DND-41 (cell line): ENCODE measurements at places on chromosomes 2 and 18.

DNA sequence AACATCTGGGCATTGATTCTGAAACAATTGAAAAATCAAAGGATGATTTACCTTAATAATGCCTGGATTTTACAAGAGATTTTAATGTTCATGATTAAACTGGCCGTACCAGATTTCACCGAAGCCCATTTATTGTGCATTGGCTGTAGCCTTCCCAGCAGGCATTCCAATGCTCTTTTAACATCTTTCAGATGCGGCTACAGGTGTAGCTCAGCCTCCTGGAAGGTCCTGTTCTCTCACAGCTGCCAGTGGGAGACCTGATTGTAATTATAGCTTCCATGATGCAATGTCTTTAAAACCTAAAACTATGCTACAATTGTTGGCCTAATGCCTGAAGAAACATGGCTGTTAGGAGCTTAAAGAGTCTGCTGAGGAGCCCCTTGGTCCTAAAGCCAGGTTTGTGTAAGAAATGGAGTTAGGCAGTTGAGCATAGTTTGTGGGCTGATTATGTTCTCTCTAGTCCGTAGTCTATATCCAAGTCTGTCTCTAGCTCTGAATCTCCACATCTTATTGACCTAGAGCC lies 147.4 kb downstream of the CERS6 start:
- no peaks in the 10 kb centered on the region for H3K4me1 ChIP-seq
- peaks cover 10% of the 10 kb centered on the region; the same call in 1 of the 2 replicates for H3K36me3 ChIP-seq
- H3K27me3 ChIP-seq, result no peaks in the 10 kb centered on the region
- no peak overlapping the region for H3K27ac ChIP-seq
- DNase-seq, result no peak
- H3K4me3 ChIP-seq, result no peak overlapping the region

- H3K36me3 ChIP-seq, result peaks cover 92% of the 10 kb centered on the region
- H3K27ac ChIP-seq, result no peak overlapping the region
- DNase-seq, result no peak
- no peak overlapping the region for H3K4me3 ChIP-seq
Measured at GRCh38 chr2:118000041-118000440, 13.8 kb downstream of the CCDC93 start.

DNA sequence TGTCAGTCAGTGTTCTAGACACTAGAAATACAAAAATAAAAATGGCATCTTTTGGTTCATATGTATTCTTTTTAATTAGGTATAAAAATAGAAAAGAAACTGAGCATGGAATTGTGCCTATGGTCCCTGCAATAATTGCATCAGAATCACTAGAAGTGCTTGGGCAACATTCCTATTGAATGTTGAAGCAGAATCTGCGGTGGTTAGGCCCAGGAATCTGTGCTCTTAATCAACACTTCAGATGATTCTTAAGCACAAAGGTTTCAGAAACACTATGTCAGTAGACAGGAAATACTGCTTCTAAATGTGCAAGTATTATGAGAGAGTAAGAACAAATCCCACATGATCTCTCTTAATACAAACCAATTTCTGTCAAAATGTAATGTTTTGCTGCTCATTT lies 20.3 kb upstream of the RBBP8 start:
- H3K4me1 ChIP-seq, result no peaks in the 10 kb centered on the region
- no peak overlapping the region for H3K27ac ChIP-seq
- no peak overlapping the region for H3K4me3 ChIP-seq
- no peak for DNase-seq

DNA sequence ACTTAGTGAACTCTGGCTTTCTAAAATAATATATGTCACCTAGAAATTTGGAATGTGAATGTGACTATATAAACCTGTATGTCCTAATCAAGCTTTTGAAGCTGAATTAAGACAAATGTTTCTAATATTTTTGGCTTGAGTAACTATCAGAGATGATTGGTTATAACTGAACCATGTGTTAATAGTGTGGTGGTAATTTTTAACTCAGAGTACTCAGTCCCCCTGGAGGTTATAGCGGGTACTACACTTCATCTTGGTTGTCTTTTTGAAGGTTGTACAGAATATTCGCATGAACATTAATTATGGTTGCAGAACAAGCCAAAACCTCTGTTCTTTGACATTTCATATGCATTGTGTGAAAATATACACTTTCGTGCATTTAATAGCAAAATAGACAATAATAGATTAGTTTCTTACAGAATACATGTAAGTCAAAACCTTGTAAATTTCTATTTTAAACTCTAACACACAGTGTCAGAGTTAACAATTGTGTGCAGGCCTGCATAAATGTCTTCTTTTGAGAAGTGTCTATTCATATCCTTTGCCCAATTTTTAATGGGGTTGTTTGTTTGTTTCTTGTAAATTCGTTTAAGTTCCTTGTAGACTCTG lies 86.0 kb downstream of the OSBPL6 start:
- peaks cover 10% of the 10 kb centered on the region for H3K27me3 ChIP-seq
- no peaks in the 10 kb centered on the region for H3K4me1 ChIP-seq
- no peaks in the 10 kb centered on the region for H3K36me3 ChIP-seq
- H3K27ac ChIP-seq, result no peak overlapping the region

DNA sequence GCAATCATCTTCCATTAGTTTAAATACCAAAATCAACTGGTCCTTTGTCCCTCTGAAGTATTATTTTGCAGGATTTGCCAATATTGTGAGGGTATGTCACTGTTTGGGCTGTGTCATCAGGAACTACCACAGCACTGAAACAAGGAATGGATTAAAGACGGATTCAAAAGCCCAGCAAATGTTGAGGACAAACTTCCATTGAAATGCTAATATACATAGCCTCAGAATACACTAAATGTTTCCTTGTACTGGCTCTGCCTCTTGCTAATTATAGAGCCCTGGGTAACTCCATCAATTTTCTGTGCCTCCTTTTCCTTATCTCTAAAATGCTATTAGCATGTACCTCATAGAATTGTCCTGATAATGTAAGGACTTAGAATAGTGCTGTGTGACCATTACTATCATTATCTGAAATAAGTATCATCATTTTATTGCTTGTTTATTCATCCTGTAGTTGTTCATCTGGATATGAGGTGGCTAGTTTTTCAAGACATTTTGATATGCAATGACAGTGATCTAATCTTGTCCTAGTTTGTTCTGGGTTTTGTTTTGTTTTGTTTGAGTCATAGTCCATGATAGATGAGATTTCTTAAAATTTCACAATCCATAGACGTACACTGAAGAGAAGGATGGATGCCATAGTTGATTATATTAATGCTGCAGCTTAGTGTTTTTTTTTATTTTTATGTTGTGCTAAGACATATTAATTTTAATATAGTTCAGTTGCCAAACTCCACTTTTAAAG lies 333.4 kb upstream of the KCNH7 start:
- H3K4me1 ChIP-seq, result no peaks in the 10 kb centered on the region
- no peaks in the 10 kb centered on the region for H3K36me3 ChIP-seq
- no peak overlapping the region for H3K4me3 ChIP-seq
- H3K27me3 ChIP-seq, result peaks cover 3% of the 10 kb centered on the region
- H3K27ac ChIP-seq, result no peak overlapping the region

DNA sequence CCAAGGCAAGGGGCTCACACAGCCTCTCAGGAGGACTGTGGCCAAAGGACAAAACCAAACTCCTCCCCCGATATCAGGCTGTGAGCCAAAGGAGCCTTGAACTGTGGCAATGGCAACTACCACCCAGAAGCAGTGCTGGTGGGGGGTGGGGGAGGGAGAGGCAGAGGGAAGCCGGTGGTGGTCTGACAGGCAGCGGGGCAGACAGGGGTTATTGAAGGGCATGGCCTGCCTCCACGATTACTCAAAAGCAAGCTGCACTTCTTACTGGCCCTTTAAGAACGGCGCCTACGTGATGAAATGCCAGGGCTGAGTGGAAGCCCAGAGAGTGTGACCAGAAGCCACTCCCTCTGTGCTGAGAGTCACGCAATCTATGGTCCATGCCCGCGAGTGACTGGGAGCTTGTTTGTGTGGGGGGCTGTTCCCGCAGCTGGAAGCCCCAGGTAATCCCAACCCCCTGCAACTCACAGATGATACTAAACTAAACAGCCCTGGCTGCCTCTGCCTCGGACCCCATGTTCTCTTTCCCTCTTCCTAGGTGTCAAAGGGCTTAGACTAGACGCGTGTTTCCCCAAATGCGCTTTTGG lies 128.2 kb upstream of the CXCR4 start:
- no peaks in the 10 kb centered on the region for H3K27me3 ChIP-seq
- no peaks in the 10 kb centered on the region for H3K36me3 ChIP-seq
- peak; percentile 29 for DNase-seq
- no peak overlapping the region for H3K4me3 ChIP-seq

GRCh38 chr2:65456064-65456463 lies 23.7 kb upstream of the SPRED2 start:
- no peak overlapping the region for H3K4me3 ChIP-seq
- H3K27me3 ChIP-seq, result peaks cover 10% of the 10 kb centered on the region
- H3K36me3 ChIP-seq, result no peaks in the 10 kb centered on the region
- H3K27ac ChIP-seq, result no peak overlapping the region

GRCh38 chr2:42859006-42859552 lies 66.7 kb upstream of the HAAO start:
- no peak overlapping the region for H3K4me3 ChIP-seq
- DNase-seq, result peak; percentile 79
- no peaks in the 10 kb centered on the region for H3K27me3 ChIP-seq
- H3K36me3 ChIP-seq, result no peaks in the 10 kb centered on the region
- H3K4me1 ChIP-seq, result no peaks in the 10 kb centered on the region

DNA sequence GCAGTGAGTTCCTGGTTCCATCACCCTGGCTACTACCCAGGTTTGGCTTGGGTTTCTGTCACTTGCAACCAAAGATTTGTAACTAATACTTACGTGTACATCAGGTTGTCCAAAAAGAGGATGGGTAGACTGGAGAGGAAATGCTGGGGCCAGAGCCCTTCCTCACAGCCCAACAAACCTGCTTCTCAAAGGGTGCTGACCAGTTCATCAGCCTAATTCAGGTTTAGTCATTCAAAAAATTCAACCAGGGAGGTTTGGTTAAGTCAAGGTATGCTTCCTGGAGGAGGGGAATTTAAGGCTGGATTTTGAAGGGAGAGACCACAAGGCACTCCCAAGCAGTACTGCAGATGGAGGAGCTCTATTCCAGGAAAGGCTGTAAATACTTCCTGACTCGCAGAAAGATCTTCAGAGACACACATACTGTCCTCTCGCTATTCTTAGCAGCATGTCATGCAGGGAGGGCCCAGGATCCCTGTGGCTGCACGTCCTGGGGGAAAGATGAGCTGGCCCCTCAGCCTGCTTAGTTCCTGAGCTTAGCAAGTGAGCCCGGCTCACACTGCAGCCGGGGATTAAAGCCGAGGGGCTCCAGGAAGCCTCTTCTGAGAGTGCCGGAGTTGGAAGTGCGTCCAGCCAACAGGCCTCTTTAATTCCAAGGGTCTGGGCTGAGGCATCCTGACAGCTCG lies 40.0 kb upstream of the BIN1 start:
- no peak for DNase-seq
- H3K4me1 ChIP-seq, result no peaks in the 10 kb centered on the region
- no peak overlapping the region for H3K27ac ChIP-seq
- H3K4me3 ChIP-seq, result no peak overlapping the region

DNA sequence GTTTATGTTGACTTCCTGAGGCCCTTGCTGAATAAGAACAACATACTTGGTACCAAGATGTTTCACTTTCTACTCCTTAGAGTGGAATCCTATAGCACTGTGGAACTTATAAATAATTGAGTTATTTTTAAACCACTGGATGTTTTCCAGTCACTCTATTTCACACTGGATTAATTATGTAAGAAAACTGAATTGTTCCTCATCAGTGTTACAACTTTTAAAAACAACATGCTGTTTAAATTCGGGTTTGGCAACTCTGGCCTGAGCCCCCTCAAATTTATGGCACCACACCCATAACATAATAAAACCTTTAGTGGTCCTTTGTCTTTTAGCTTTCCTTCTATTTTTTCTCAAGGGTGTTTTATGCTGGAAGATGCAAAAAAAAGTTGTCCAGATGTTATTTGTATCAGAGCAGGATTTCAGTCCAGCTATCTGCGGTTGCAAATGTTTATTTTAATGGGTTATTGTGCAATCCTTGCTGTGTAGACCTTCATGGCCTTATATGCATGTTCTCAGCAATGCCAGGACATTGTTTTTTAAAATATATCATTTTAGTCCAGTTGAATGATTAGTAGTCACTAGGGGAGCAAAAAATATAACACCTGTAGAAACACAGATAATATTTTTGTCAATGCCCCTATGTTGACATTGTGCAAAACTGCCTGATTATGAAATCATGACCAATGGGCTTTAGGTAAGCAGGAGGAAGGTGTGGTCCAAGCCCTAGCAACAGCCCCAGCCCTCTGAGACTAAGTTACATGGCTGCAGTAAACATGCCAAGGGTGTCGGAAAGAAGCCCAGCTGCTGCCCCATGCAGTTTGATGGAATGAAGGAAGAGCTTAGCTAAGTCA lies 638.0 kb upstream of the ZEB2 start:
- H3K36me3 ChIP-seq, result no peaks in the 10 kb centered on the region
- no peaks in the 10 kb centered on the region for H3K27me3 ChIP-seq
- no peaks in the 10 kb centered on the region for H3K4me1 ChIP-seq
- H3K27ac ChIP-seq, result no peak overlapping the region
- H3K4me3 ChIP-seq, result no peak overlapping the region
- no peak for DNase-seq

DNA sequence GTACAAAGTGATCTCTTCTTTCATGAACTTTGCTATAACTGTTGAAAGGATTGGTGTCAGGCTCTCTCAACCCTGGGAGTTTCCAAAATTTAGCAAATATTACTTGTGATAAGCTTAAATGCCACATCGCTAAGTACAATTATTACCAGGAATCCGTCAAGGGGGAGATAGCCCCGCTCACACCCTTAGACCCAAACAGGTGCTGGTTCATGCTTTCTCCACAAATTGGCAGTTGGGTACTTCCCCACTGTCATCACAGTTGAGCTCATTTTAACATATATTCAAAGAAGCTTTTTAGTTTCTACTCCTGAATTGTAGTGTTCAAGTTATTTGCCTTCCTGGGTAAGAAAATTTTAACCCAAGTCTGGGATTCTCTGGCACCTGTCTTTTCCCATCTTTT lies 29.8 kb upstream of the EPB41L5 start:
- no peak overlapping the region for H3K4me3 ChIP-seq
- DNase-seq, result no peak
- no peak overlapping the region for H3K27ac ChIP-seq
- no peaks in the 10 kb centered on the region for H3K4me1 ChIP-seq
- H3K27me3 ChIP-seq, result no peaks in the 10 kb centered on the region

GRCh38 chr2:188118431-188118830 lies 173.2 kb upstream of the GULP1 start:
- no peak overlapping the region for H3K4me3 ChIP-seq
- H3K4me1 ChIP-seq, result no peaks in the 10 kb centered on the region
- no peak overlapping the region for H3K27ac ChIP-seq
- no peaks in the 10 kb centered on the region for H3K27me3 ChIP-seq

DNA sequence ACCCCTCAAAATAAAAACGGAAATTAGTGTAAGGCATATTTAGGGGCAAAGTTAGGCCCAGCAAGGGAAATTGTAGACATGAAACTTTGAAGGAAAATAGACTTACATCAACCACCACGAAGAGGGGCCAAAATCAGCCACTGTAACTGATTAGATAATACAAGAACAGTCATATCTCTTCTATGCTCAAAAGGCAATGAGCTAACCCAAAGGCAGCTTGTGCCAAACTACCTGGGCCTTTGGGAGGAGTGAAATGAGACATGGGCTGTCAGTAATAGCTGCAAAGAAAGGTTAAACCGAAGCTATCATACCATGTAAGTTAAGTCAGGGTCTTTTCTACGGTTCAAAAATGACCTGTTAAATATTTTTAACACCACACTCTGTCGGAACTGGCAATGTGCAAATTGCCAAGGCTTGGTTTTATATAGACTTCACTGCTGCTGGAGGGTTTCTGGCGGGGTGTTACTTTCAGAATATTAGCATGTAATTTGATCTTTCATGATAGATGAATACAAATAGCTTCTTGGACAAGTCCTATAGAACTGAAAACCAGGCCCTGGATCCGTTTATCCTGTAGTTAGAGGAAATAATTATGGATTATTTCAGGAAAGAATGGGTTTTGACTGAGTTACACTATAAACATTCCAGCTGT lies 69.6 kb downstream of the ACVR1 start:
- no peak for DNase-seq
- no peak overlapping the region for H3K4me3 ChIP-seq
- no peak overlapping the region for H3K27ac ChIP-seq
- no peaks in the 10 kb centered on the region for H3K4me1 ChIP-seq
